NCI-H526 treated with DMSO at 0.1 percent for 48 hours (cell line): ENCODE measurements at places on chromosomes 2 and 18.

DNA sequence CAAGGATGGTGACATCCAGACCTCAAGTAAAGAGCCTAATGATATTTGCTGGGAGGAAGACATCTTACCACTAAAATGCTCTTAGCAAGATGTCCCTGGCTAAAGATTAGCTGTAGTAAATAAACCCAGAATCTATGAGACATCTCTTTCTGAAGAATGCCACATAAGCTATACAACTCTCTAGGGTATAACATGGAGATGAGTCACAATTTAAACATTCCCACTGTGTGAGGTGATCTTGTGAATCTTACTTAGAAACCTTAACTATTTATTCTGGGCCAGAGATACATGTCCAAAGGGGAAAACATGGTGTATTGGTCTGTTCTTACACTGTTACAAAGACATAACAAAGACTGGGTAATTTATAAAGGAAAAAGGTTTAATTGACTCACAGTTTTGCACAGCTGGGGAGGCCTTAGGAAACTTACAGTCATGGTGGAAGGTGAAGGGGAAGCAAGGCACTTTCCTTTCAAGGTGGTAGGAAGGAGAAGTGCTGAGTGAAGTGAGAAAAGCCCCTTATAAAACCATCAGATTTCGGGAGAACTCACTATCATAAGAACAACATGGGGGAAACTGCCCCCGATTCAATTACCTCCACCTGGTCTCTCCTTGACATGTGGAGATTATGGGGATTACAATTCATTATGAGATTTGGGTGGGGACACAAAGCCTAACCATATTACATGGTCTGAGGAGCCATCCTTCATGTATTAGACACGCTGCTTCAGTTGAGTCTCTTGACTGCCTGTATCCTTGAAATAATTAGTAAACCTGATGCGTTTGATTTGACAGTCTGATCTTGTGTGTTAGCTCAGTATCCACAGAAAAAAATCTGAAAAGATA is 17.1 kb downstream of the KRCC1 start:
- DNase-seq, result no peak

DNA sequence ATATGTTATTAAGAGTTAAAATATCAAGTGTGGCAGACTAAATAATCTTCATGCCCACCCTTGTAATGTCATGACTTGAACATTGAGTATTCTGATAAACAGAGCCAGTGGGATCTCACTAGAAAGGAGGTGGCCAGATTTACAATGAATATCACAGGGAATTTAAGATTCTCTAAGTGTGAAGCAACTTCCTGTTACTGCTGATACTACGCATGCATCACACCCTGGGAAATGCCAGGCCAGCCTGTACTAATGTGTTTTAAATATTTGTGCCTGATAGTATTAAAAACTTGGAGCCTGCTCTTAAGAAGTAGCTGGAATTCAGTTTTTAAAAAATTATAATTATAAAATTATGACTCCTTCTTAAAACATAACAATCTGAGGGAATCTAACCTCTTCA is 148.3 kb downstream of the LAMA3 start:
- DNase-seq, result no peak

DNA sequence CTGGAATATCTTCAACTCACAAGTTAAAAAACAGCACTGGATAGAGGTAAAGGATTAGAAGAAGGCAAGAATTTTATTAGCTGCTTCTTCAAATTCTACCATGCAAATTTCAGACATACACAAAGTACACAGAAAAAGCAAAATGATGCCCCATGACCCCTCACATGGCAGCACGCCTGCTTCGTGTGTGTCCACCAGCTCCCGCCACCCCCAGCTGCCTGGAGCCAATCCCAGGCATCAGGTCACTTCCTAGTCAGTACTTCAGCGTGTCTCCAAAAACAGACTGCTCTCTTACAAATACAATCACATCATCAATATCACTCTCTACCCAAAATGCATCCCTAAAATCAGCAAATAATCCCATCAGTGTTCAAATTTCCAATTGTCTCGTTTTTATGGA is 35.8 kb downstream of the IMPA2 start:
- no peak for DNase-seq

DNA sequence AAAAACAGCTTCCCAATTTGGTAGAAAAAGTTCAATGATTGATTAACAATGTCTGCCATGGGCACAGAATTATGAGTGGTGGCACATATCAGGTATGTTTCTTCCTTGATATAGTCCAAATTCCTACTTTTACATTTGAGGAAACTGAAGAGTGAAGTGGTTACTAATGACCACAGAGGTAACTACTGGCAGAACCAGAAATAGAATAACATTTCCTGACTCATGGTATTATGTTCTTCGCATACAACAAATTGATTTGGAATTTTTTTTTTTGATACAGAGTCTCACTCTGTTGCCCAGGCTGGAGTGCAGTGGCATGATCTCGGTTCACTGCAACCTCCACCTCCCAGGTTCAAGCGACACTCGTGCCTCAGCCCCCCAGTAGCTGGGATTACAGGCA is 6.0 kb upstream of the NFE2L2 start:
- no peak for DNase-seq

DNA sequence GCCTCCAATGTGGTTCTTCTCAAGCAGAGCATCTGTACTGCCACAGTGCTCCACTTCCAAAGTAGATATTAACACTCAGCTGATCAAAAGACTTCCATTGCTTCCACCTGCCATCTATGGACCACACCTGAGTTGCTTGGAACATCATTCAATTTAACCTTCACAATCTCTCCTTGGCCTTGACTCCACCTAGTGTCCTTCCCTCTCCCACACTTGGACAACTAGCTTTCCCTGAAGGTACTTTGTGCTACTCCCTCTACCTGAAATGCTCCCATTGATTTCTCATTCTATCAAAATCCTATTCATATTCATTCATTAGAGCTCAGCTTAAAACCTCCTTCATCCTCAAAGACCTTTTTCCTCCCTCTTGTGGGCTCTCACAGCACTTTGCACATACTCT is 48.7 kb downstream of the SOWAHC start:
- no peak for DNase-seq

DNA sequence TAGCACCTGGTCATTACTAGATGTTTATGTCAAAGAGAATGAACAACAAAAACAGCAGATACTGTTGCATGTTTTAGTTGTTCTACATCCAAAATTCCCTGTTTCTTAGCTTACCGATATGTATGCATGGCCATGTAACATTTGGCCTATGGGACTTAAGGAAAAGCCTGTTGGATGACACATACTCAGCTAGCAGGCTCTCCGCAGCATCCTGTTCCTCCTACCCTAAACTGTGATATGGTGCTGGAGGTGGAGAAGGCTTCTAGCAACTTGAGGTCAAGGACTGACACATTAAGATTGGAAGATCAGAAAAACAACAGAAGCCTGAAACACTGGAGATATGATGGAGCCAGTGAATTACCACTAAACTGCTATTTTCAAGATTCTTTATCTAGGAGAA is 537.8 kb downstream of the LRRTM4 start:
- DNase-seq, result no peak

DNA sequence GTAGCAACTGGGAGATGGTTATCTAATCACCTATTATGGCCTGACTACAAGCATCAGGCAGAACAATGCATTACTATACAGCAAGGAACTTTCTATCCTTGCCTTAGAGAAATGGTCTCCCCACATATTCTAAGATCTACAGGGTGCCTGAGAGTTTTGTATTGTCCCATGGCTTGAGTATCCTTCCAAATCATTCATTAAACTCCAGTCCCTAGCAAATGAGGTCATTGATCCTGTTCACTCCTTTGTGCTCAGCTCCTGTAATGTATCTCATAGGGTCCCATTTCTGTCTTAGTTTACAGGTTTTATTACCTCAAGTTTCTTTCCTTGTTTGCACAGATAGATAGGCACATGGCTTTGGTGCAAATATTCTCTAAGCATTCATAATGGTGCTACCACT is 9.0 kb downstream of the HNMT start:
- no peak for DNase-seq

DNA sequence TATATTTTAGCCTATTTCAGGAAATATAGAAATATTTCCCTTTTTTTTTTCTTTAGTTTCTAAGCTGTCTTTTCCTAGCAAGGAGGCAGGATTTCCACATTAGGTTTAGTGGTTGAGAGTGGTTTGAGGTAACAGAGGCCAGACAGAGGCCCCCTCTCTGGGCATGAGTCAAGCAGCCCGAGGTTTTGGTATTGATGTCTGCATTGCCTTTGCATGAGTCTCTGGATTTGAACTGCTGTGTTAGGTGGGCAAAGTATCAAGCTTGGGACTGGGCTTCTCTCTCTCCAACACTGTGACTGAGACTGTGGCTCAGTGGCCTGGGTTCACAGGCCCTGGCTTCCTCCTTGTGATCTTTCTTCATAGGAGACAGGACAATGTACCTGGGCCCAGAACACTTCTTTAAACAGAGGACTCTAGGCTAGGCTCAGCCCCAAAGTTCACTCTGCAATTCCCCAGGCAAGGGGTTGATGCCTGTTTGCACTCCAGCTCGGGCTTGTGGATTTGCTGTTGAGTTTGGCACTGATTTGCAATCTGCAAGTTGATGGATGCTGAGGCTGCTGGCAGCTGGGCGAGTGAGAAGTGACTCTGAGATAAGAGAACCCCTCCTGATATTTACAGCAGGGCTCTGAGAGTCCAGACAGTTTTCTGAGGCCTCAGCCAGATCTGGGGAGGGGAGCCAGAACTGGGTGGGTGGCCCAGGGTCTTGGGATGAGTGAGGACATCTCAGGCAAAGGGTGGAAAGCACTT is 271.2 kb downstream of the EN1 start:
- DNase-seq, result no peak

- no peak for DNase-seq
Measured at GRCh38 chr18:7822435-7823331, 255.6 kb downstream of the PTPRM start.

DNA sequence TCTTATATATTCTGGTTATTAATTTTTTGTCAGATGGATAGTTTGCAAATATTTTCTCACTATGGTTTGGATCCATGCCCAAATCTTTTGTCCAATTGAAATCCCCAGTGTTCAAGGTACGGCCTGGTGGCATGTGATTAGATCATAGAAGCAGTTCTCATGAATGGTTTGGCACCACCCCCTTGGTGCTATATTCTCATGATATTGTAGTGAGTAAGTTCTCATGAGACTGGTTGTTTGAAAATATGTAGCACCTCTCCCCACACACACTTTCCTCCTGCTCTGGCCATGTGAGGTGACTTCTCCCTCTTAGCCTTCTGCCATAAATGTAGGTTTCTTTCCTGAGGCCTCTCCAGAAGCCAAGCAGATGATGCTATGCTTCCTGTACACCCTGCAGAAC is 107.7 kb upstream of the KYNU start:
- no peak for DNase-seq

- no peak for DNase-seq
Measured at GRCh38 chr2:241531161-241531722, 22.9 kb upstream of the STK25 start.

- DNase-seq, result peak; percentile 15
Measured at GRCh38 chr2:72745679-72746368, 80.0 kb downstream of the EXOC6B start.

GRCh38 chr2:135563793-135564192 is 32.5 kb downstream of the R3HDM1 start:
- DNase-seq, result no peak

GRCh38 chr2:233074106-233074505 is 14.0 kb downstream of the INPP5D start:
- no peak for DNase-seq

DNA sequence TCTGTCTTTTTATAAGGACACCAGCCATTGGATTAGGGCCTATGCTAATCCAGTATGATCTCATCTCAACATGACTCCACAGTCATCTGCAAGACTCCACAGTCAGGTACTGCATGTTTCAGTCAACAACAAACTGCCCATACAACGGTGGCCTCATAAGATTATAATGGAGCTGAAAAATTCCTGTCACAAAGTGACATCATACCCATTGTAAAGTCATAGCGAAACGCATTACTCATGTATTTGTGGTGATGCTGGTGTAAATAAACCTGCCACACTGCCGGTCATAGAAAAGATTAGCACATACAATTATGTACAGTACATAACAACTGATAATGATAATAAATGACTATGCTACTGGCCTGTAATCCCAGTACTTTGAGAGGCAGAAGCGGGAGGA is 102.2 kb downstream of the TEX51 start:
- no peak for DNase-seq

DNA sequence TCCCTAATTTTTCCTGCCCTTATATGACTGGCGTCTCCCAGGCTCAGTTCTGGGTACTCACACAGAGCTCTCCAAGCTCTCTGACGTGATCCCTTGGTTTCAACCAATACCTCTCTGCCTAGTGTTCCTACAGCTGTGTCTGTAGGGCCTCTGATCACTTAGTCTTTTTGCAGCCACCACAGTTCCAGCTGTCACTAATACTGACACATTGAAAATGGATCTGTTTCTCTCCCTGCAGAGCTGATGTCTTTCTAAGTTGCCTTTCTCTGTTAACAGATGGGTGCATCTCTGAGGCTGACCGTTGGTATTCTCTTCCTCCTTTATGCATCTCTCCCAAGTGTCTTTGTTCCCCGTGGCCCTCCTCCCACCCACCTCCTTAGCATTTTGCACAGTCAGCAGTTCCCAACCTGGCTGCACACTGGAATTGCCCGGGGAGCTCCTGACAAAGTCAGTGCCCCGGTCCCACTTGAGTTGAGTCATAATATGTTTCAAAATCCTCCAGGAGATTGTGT is 62.5 kb downstream of the CERS6 start:
- DNase-seq, result no peak

DNA sequence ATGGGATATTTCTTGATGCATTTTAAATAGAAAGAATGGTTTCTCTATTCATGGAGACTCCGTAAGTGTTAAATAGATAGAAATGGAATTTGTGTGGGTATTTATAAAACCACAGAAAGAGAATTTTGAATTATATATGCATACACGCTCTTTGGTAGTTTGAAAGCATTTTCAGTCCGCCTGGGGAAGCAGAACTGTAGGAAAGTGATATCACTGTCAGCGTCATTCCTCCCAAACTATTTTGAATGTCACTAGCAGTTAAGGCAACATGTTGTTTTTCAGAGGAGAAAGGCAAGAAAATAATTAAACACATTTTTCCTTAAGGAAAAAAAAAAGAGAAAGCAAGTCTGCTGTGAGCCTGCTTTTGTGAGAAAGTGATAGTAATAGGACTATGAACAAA is 8.7 kb upstream of the ERMN start:
- DNase-seq, result no peak

- DNase-seq, result no peak
Measured at GRCh38 chr2:21233194-21233593, 109.4 kb downstream of the TDRD15 start.

GRCh38 chr2:71612581-71613402 is 159.4 kb downstream of the DYSF start:
- no peak for DNase-seq
